ENCODE measurements at places on chromosomes 2 and 18.

- DNase-seq: no peak
These were observed 427.7 kb downstream of the TGIF1 start for GRCh38 chr18:3877678-3878077.

- DNase-seq: no peak
These were observed 7.9 kb downstream of the NEDD4L start for GRCh38 chr18:58051765-58052460.

- no peak for DNase-seq
These were observed 64.1 kb downstream of the DTNA start for GRCh38 chr18:34773961-34774766.

DNA sequence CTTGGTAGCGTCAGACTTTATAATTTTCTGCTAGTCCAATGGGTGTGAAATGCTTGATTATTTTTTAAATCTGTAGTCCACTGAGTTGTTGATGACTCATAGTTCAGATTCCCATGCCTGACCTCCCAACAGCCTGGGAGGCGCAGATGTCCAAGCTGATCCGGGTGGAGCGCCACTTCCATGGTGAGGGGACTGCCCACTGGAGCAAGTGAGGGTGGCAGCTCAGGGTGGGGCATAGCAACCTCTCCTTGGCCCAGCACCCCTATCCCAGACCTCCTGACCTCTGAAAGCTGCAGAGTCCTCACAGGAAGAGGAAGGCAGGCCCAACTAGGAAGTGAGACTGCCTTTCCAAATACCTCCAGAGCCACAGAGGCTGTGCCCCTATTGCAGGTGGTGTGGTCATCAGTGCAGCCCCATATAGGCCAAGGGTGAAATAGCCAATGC lies 4.4 kb downstream of the MAL start:
- DNase-seq: no peak

DNA sequence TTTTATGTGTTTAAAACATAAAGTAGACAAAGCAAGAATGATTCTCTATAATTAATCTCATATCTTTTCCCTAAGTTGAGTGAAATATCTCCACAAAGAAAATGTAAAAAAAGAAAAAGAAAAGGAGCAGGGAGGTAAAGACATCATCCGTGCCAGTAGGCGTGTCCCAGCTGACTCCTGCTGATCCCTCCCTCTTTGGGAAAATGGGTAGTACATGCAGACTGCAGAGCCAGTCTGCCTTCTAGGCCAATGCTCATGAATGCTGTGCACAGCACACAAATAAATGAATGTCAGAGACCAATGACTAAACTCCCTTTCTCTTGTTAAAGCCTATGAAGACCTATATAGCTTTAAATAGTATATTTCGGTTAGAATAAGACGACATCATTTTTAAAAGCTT lies 64.7 kb downstream of the RAPH1 start:
- DNase-seq: no peak

- DNase-seq: no peak
These were observed 30.2 kb downstream of the LIMS1 start for GRCh38 chr2:108564510-108564909.

GRCh38 chr2:67455219-67456142 lies 58.3 kb downstream of the ETAA1 start:
- DNase-seq: no peak

DNA sequence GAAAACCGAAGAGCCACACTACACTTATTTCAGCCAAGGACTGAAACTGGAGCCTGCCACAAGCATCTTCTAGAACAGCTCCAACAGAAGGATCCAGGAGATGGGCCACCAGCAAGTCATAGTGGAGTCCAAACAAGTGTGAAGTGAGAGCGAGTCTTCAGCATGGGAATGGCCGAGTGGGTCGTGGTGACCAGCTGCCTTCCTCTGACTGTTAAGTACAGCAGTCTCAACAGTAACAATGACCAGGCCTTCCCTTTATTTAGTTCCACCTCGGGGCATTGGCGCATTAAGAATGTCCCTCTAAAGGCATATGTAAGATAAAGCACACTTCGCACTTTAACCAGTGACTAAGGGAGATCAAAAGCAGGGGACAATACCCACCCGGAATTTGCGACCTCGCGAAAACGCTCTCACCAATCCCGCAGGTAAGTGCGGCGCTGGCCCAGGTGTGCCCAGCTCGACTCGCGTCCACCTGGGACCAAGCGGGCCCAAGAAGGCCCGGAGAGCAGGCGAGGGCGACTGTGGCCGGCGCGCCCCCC lies 1.1 kb downstream of the L3MBTL4 start:
- DNase-seq: no peak

GRCh38 chr18:32730620-32731091 lies 42.2 kb downstream of the KLHL14 start:
- DNase-seq: no peak

GRCh38 chr2:134078354-134078753 lies 175.5 kb upstream of the MGAT5 start:
- DNase-seq: no peak

- no peak for DNase-seq
These were observed 276.9 kb downstream of the ZNF804A start for GRCh38 chr2:184875212-184875611.

DNA sequence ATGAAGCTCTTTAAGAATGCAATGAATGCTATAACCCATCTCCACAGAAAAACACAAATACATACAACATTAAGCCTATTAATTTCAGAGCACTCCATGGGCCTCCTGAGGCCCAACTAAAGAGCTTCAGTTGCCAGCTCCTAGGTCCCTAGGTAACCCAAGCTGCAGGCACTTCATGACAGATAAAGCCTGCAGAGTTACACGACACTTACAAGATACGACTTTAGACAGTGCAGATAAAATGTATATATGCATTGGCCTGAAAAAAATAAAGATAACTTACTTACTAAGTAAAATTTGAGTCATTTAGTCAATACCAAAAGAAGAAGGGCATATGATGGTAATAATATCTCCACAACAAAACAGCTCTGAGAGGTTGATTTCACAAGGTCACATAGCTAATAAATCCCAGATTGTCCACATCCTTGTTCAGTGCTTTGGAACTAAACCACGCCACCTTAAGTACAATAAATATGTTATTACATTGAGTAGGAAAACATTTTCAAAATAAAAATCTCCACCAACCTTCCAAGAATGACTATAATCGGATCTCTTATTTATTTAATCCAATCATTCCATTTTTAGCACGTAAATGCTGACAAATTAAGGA lies 3.4 kb downstream of the MAP4K3 start:
- DNase-seq: no peak

DNA sequence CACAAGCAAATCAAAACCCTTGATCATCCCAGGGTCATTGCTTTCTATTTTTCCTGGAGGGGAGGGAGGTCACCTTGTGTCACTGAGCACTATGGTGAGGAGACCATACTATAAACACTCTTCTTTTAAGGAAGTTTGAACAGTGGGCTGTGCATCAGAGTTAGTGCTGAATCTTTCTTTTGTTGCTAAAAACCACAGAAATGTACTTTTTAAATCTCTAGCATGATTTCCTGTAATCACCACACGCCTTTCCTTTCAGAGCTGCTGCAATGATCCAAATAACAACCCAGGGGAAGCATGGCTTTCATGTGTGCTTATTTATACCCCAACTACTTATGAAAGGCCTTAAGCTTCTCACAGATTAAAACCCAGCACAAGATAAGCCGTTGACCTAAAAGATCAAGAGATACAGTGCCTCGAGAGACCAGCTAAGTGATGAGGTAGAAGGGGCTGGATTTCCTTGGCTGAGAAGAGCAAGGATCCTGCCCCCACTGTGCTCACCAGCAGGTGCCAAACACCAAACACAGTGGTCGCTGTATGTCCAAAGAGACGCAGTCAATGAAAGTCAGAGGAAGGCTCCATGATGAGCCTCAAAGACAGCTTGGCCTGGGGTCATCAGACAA lies 34.7 kb downstream of the TRABD2A start:
- DNase-seq: no peak

DNA sequence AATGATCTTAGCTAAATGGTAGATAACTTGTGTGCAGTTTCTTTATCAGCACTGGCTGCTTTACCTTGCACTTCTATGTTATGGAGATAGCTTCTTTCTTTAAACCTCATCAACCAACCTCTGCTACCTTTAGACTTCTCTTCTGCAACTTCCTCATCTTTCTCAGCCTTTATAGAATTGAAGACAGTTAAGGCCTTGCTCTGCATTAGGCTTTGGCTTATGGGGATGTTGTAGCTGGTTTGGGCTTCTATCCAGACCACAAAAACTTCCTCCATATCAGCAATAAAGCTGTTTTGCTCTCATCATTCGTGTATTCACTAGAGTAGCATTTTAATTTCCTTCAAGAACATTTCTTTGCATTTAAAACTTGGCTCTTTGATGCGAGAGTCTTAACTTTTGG lies 123.7 kb downstream of the PIK3C3 start:
- DNase-seq: no peak

GRCh38 chr18:32595832-32596231 lies 125.2 kb upstream of the GAREM1 start:
- no peak for DNase-seq

DNA sequence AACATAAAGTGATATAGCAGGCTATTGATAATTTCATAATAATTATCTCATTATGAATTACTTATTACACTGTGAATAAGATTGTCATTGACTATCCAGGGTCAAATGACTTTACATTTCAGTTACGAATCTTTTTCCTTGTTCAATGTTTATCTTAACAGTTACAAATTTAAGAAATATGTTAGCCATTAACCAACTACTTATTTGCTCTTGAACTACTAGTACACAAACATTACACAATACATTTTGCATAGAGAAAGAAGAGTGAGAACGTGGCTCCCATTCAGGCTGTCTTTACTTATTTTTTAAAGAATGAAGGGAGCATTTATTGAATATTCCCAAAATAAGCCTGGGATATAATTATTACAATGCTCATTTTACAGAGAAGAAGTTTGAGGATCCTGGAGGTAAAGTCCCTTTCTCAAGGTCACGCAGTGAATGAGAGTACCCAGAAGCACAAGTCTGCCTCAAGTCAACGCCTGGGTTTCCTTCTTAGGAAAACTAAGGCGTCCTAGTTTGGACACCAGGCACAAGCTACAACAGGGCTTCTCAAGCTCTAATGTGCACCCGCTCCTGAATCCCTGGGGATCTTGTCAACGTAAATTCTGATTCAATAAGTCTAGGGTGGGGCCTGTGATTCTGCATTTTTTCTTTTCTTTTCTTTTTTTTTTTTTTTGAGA lies 164.2 kb downstream of the FIGN start:
- no peak for DNase-seq

DNA sequence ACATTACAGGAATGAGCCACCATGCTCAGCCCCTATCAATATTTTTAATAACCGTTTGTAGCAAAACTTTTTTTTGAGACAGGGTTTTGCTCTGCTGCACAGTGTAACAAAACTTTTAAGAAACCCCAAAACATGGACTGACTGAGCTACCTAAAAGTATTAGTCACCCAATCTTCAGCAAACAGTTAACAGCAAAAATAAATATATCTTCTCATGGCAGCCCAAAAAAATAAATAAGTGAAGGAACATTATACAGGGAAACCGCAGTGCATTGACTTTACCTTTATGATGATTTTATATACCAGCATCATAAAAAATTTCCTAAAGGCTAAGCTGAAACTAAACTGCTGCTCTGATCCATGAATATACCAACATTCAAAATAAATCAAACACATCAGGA lies 424.6 kb downstream of the METTL4 start:
- DNase-seq: no peak

DNA sequence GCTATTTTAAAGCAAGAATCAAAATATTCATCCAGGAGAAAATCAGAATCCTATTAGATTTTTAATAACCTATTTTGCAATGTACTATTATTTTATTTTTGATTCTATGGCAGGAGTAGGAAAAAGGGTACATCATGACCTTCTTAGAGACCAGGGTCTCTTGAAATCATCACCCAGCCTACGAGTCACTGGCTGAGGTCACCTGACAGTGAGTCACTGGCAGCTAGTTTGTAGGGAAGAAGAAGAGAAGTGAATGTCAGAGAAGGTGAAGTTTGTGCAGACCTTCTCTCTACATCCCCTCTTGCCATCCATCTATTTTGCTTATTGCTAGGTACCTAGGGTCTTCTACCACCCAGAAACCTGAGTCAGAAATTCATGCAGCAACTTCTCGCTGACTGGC lies 144.2 kb downstream of the ALK start:
- no peak for DNase-seq

- DNase-seq: no peak
These were observed 24.5 kb downstream of the GREB1 start for GRCh38 chr2:11558214-11558886.

GRCh38 chr18:73980289-73980979 lies 167.2 kb downstream of the FBXO15 start:
- DNase-seq: no peak

DNA sequence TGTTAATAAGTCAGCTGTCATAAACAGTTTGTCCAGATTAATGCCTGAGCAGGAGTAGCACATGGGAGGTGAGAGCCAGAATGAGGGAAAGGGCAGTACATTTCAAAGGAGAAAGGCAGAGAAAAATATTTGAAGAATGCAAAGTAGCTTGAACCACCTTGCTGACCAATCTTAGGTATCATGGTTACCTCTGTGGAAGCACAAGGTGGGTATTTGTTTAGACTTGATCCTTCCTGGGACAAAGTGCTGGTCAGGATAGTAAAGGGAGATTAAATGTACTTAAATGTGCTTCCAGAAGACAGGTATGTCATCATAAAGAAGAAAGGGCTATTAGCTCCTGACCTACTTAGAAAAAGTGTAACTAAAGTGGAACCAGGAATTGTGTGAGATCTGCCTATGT lies 105.0 kb downstream of the LRRTM1 start:
- no peak for DNase-seq

GRCh38 chr18:78693429-78693828 lies 286.2 kb upstream of the SALL3 start:
- no peak for DNase-seq

DNA sequence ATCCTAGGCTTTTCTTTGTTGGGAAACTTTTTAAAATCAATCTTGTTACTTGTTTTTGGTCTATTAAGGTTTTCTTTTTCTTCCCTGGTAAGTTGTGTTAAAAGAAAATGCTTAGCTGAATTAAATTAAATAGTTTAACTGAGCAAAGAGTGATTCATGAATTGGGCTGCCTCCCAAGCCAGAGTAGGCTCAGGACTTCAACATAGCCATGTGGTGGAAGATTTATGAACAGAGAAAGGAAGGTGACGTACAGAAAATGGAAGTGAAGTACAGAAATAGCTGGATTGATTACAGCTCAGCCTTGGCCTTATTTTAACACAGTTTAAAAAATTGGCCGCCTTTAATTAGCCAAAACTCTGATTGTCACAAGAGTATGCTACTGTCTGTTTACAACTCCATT lies 27.9 kb upstream of the GALNT5 start:
- DNase-seq: no peak

- DNase-seq: no peak
These were observed 28.8 kb downstream of the CTDP1 start for GRCh38 chr18:79708412-79708811.
